Skeletal muscle tissue (tissue), 5 donors: ENCODE measurements at places on chromosomes 6 and 20. TPM values are rescaled to one million over a fixed set of nuclear protein-coding genes. Genes with fewer than 3 reads are reported as not detected.

The TDP2 gene
- 11.5 TPM for total RNA-seq

The COL9A1 gene
- 7.8 TPM for total RNA-seq

The SAMD3 gene
- total RNA-seq: 8.9 TPM

The SERPINB1 gene
- total RNA-seq: 11.5 TPM

The SAMD5 gene
- 2.1 TPM for total RNA-seq

The KCNQ5 gene
- 0.52 TPM for total RNA-seq

The HCK gene
- total RNA-seq: 8.4 TPM

The CTSA gene
- total RNA-seq: 23.0 TPM

The SUMO4 gene
- 0.52 TPM for total RNA-seq

The PTCRA gene
- 1.0 TPM for total RNA-seq

The C20orf96 gene
- 1.0 TPM for total RNA-seq

The GNRH2 gene
- not detected for total RNA-seq

The KIF25 gene
- not detected for total RNA-seq

The CSNK2B gene
- 68.4 TPM for total RNA-seq

The PLTP gene
- 38.1 TPM for total RNA-seq

The BPIFB1 gene
- total RNA-seq: not detected

The CRISP2 gene
- total RNA-seq: not detected

The SLC22A2 gene
- total RNA-seq: not detected
